ENCODE measurements at places on chromosomes 12 and 14. TPM values are rescaled to one million over a fixed set of nuclear protein-coding genes. Genes with fewer than 3 reads are reported as not detected.

- no peak for DNase-seq
Observed at GRCh38 chr12:130589540-130590317, 126.4 kb downstream of the RIMBP2 start.

GRCh38 chr14:36741858-36742257, 80.2 kb downstream of the PAX9 start:
- DNase-seq: no peak

DNA sequence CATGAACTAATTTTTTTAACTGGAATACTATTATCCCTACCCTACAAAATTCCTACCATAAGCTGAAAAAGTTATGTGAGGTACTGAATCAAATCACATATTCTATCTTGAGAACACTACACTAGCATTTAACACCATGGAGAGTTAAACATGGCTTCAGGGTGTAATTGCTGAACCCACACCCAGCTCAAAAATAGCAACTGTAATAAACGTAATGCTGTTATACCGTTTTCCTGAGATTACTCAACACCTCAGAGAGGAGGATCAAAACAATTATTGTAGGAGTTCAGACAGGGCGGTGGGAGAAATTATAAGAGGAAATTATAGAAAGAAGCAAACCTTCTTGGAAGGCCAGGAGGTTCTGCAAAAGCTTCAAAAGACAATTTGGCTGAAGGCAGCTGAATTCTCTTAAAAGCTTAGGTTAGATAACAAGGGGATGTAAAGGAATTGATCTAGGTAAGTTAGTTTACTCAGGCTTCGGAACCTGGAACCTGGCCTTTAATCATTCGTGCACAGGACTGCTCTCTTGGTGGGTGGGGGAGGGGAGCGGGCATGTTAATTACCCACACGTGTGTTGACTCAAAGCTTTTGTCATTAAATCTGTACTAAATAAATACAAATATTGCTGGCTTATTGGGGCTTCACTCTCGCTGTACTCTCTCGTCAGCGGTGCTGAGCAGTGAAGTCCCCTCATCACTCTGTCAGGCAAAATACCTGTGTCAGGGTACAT, 12.1 kb upstream of the IPO8 start:
- DNase-seq: no peak

GRCh38 chr14:67704484-67705089, 2.9 kb downstream of the RDH12 start:
- DNase-seq: peak; percentile 79

DNA sequence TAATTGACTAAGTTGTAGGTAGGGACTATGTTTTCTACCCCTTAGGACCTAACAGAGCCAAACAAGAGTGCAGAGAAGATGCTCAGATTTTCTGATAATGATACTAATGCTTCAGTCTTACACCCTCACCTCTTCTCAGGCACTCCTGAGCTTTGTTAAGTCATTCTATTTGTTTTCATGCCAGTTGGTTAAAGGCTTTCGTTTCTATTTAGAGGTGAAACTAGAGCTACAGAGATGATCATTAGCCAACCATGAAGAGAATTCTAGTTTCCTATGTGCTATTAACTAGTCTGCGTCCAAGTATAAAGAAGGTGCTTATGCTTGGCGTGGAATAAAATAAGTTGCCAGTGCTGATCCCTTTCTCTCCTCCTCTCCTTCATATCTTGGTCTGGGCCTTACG, 34.6 kb upstream of the PYGL start:
- DNase-seq: no peak

DNA sequence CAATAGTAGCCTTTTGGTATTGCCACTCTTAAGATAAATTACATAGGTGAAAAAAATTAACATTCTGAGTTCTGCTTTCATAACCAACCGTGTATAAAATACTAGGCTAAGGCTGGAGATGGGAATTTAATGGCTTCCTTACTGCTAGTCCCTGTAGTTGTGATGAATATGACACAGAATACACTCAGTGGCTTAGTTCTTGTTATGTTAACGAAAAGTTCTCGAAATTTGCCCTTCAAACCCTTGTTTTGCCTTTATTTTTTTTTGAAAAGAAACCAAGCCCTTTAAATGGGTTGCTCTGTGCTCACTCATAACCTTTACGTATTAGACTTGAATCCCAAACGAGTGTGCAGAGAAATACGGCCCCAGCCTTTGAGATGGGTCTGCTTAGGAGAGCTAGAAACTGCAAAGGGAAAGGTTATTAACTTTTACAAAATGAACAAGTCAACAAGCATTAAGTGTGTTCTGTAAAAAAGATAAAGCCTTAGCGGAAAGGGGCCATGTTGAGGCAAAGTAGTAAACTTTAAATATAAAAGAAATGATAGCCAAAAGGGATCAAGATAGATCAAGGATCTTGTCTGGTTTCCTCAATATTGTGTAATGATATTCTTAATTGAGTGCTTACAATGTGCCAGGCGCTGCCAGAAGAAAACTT, 1.7 kb downstream of the NUDT4 start:
- DNase-seq: peak; percentile 20

GRCh38 chr14:87060405-87060804, 932.6 kb downstream of the GALC start:
- no peak for DNase-seq

DNA sequence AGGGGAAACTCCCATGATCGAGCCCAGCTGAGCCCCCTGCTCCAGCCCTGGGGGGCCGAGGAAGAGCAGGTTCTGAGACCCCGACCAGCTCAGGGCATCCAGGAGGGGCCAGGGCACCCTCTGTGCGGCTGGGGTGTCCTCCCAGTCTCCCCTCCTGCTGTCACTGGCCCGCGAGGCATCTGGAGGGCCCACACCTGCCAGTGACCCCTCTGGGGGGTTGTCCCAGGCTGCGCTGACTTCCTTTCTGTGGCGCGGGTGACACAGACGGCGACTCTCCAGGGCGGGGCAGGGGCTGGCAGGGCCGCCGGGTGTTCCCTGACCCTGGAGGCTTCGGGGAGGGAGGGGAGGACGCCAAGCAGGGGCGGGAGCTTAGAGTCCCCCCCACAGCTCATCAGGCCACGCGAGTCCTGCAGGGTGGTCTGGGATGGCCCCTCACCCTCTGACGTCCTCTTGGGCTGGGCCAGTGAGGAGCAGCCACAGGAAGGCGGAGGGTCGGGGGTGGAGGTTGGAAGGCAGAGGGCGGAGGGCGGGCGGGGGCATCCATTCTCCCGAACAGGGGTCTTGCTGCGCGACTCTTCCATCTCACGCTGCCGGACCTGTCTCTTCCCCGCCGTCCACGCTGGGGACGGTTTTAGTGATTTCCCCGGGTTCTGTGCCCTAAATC, 38.6 kb upstream of the FBRSL1 start:
- DNase-seq: no peak

- no peak for DNase-seq
Observed at GRCh38 chr14:105440992-105441391, 21.4 kb downstream of the MTA1 start.

The SLC35F4 gene
- not detected for total RNA-seq

- peak; percentile 94 for DNase-seq
Observed at GRCh38 chr12:109544955-109545531, 28.3 kb downstream of the MMAB start.

- no peak for DNase-seq
Observed at GRCh38 chr12:1222858-1223639, 232.0 kb downstream of the ERC1 start.

DNA sequence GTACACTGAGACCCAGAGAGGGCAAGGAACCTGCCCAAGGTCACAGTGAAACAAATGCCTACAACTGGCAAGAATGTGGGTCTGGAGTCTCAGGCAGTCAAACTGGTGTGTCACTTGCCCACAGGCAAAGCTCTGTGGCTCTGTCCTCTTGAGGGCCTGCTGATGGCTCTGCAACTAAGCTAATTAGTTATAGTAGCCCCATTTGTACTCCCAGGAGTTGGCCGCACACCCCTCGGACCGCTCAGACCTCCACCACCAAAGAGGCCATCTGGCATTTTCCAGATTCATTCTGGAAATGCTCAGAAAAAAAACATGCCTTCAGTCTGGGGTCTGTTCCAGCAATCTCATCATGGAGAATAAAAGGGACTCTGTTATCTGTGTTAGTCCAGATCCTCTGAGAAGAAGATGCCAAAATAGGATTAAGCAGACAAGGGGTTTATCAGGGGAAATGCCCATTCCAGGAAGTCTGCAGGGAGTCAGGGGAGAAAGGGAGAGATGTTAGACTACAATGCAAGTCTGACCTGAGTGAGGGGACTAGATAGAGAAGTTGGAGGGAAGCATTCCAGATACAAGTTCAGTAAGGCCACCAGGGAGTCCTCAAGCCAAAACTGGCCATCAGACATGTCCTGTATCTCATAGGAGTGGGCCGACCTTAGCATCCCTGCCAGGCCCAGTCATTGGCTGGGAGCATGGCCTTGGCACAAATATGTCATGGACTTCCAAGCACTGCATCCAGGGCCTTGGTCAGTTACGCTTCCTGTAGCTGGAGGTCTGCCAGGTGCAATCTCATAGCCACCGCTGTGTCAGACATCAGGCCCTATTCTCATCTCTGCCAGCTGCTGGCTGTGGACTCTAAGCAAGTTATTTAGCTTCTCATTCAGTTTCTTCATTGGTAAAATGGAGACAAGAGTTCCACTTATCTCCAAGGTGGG, 15.4 kb upstream of the OAS1 start:
- DNase-seq: no peak

- DNase-seq: no peak
Observed at GRCh38 chr12:118743896-118744700, 237.2 kb upstream of the SRRM4 start.

The METTL25 gene
- 5.1 TPM for total RNA-seq

DNA sequence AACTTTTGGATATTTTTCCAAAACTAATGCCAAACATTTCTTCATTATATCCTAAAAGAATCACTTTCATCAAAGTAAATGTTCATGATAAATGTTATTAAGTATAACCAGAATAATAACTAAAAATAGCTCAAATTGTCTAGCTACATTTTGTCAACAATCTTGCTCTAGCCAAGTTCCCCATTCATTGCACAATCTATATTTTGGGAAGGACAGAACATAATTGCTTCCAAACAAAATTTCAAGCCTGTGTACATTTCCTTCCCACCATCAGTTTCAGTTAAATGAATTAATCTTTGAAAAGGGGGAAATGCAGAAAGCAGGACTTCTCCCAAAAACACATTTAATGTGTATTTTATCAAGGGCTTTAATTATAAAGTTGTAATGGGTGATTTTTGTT, 98.0 kb upstream of the PLEKHG7 start:
- DNase-seq: no peak

The SLC6A15 gene
- total RNA-seq: not detected

DNA sequence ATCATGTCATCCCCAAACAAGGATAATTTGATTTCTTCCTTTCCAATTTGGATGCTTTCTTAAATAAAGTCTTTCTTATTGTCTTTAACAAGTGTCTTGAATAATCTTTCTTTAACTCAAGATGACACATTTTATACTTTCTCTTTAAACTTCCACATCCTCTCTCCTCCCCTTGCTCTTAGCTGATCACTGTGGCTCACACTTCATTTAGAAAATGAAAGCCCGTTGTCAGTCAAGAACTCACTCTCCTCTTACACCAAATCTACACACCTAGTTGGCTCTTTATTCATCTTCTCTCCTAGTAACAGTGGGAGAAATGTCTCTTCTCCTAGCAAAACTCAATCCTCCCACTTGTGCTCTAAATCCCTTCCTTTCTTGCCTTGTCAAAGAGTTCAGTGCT, 10.4 kb upstream of the RMST start:
- DNase-seq: no peak

DNA sequence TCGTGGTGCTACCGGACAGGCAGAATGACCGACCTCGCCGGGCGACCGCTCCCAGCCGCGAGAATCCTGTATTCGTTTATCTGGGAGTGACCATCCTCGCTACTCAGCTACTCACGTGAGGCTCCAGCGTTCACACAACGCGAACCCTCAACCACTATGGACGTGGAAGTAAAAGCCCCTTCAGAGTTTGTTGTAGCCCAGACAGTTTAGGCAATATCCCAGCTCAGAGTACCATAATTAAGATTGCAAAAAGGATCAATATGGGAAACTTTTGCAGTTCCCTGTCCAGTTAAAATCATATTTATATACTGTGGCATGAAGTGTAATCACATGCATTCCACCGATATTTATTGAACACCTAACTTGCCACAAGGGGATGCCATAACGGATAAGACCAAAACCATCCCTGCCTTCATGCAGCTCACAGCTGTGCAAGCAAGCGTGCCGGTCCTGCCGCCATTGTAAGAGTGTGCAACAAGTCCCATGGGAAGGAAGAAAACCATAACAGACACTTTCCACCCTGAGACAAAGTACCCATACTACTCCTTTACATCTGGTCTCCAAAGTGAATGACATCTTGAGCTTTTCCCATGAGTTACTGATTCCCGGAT, 938 bp upstream of the MAX start:
- peak; percentile 29 for DNase-seq

DNA sequence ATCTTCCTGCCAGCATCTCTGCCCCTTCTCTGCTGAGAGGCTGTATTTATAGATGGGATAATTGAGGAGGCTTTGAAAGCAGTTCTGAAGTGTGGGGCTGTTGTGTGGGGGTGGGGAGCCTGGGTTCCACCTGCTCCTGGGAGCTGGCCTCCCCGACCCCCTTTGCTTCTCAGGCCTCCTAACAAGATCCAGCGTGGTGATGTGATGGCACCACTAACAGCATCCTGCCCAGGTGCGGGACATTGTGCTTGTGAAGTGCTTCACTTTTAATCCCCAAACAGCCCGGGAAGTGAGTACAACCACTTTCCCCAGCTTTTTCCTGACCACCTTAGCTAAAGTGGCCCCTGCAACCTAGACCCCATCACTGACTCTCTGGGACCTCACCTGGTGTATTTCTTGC, 95.1 kb upstream of the NRXN3 start:
- no peak for DNase-seq

The BAZ2A gene
- 43.0 TPM for total RNA-seq

DNA sequence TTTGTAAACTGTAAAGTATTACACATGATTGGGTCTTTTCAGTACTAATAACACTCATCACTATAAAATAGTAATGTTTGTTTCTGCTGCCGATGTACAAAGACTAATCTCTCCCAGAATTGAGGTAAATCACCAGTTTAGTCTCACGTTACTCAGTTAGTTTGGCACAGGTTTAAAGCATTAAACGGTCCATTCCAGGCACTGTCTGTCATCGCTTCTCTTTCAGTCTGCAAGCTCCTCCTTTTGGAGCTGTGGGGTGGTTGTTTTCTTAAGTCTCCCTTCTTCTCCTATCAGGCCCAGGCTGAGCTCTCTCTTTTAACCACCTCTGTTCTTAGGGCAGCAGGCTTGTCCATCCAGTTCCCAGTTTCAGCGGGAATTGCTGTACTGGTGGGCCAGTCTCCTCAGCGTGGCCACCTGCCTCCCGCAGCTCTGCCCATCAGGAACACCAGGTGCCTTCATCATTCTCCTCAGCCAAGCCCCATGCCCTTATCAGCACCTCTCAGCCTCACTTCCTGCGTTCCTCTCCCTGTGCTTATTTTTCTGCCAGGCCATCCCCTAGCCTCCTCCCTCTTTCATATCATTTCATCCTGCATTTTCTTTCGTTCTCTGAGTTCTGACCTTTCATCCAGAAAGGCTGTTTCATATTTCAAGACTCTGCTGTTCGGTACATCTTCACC, 149.0 kb downstream of the TGFB3 start:
- peak; percentile 72 for DNase-seq

The TMEM260 gene
- 28.6 TPM for total RNA-seq

- DNase-seq: no peak
Observed at GRCh38 chr12:3869865-3870264, 3.3 kb downstream of the PARP11 start.

GRCh38 chr14:74684434-74684833, 28.4 kb downstream of the AREL1 start:
- no peak for DNase-seq
